ENCODE measurements at places on chromosomes 11 and 22.

GRCh38 chr22:43919106-43919973 lies 4.3 kb upstream of the PNPLA3 start:
- no peak for DNase-seq

- no peak for DNase-seq
Observed at GRCh38 chr22:35065796-35066218, at the start of gene ISX. ISX (plus strand) TSS chr22:35066158; CDS start chr22:35067088, 930 bp downstream.

DNA sequence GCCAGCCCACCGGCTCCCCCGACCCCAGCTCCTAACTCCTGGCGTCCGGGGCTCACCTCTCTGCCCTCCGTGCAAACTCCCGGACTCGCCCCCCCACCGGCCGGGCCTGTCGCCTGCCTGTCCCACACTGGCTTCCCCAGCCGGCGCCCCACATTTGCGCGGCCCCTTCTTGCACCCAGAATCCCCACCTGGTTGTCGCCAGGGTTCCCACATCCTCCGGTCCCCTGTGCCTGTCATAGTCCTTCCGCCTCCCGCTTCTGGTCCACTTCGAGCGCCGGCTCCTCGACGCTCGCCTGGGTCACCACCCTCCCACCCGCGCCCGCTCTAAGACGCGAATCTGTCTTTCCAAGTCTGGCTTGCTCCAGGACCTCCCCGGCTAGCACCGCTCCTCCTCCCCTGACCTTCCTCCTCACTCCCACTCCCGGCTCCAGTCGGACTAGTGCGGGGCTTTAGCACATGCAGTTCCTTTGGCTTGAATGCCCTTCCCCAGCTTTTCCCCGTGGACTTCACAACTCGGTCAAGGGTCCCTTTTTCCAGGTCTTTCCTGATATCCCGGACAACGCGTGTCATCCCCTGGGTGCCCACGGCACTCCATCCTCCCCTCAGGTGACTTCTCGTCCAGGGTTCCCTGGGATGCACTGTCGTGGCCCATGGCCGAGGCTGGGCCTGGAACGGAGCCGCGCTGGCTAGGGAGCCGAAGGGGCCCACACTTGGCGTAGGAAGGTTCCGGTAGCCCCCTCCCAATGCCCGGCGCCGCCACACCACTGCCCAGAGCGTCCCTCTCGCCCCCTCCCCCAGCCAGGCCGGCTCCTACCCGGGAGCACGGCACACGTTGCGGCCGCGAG lies 635 bp downstream of the SCARF2 start:
- peak; percentile 37 for DNase-seq

DNA sequence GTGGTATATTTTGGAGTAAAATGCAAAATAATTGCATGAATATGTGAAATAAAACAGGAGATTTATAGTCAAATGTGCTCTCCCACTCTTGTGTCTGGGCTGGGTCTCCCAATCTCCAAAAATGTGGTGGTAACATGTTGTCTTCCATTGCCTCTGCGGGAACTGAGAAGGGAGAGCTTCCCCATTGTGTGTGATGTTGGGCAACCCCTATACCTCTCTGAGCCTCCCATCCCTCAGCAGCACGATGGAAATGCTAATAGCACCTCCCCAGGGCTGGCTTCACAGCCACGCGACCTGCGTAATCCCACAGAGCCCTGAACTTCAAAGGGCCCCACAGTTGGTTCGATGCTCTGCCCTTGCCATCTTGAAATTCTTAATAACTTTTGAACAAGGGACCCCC lies 72.0 kb downstream of the TP53I11 start:
- no peak for DNase-seq

GRCh38 chr11:116168459-116168787 lies 604.4 kb downstream of the BUD13 start:
- DNase-seq, result no peak

DNA sequence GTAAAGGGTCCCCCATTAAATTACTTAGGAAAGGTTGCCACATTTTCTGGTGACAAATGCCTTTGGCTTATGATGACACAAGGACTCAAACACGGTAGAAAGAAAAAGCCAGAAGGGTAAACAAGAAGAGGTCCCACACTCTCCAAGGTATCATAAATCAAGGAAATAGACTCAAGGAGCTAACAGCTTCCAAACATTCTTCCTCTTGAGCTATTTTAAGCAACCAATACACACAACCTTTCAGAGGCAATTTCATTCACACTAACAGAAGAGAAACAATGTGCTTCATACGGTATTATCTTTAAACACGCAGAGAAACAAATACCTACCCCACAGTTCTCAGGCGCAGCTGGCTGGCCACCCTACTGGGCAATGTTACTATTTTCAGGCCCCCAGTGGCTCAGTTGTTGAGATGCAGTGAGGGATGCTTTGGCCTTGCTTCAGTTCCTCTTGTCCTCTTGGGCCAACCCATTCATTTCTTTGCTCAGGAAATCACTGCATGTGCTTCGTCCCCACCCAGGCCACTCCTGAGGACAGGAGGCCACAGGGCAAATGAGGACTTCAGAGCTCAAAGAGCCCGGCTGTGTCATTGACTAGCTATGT lies 15.8 kb downstream of the ABTB2 start:
- no peak for DNase-seq

GRCh38 chr11:57493507-57494503 lies 21.7 kb downstream of the SLC43A1 start:
- peak; percentile 94 for DNase-seq

DNA sequence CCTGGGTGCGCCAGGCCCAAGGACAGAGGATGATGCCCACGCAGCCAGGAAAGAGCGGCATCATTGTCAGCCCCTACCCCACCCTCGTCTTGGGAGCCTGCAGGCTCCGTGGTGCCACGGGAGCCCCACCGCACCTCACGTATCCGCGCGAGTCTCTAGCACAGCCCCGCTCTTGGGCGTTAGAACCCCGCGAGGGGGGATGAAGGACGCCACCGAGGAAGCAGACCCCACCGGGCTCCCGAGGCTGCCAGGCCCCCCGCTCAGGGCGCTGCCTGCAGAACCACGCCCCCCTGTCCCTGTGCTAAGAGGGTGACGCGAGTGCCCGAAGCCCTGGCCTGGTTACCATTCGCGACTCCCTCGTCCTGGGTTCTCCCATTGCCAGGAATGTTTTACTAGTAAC lies 52.3 kb upstream of the MS4A8 start:
- DNase-seq, result no peak

- no peak for DNase-seq
Observed at GRCh38 chr22:43859176-43859575, 3.1 kb downstream of the SULT4A1 start.

DNA sequence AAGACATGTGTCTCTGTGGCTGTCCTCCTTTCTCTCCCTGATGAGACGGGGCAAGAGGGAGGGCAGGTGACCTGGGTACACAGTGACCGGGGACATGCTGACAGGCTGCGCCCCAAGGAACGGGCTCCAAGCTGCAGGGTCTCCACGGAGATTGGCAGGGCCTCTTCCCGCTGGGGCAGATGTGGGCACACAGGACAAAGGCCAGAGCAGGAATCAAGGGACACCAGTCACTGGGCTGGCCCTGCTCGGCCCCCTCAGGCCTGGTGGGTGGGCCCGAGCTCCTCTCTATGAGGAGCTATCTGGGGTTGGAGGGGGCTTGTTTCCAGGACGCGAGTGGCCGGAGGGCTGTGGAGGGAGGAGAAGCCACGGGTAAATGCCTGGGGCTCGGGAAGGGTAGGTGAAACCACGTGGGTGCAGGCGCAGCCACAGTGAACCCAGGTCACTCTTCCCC lies 11.2 kb downstream of the PNPLA5 start:
- DNase-seq, result peak; percentile 20

DNA sequence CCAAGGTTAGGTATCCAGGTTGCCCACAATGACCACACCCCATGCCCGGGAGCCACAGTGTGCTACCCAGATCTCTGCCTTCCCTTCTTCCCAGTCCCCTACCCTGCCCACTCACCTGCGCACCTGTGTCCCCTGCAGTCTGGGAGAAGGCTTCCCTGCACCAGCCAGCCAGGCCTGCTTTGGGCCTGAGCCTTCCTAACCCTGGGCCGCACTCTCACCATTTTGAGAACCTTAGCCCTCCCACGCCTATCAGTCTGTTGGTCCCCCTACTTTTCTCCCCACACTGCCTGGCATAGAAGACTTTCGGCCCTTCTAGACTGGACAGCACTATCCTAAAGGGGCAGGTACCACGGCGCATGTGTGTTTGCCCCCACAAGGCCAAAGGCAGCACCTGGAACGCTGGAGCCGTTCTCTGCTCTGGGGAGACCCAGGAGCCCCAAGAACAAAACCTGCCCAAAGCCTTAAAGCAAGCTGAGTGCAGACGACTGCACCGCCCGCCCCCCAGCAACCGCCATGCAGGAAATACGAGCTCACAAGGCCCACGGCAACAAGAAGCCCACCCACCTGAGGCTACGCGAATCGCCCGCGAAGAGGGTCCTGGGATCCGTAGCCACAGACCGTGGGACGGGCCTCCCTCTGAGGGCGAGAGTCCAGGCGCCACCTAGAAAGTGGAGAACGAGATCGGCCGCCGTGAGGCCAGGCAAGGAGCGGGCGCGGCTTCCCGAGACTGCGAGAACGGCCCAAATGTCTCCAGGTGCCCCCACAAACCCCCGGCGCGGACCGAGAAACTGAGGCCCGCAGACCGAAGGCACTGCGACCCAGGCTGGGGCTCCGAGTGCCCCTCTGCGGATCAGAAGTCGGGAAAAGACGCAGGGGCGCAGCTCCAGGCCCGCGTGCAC lies 546 bp downstream of the GNB1L start:
- no peak for DNase-seq

DNA sequence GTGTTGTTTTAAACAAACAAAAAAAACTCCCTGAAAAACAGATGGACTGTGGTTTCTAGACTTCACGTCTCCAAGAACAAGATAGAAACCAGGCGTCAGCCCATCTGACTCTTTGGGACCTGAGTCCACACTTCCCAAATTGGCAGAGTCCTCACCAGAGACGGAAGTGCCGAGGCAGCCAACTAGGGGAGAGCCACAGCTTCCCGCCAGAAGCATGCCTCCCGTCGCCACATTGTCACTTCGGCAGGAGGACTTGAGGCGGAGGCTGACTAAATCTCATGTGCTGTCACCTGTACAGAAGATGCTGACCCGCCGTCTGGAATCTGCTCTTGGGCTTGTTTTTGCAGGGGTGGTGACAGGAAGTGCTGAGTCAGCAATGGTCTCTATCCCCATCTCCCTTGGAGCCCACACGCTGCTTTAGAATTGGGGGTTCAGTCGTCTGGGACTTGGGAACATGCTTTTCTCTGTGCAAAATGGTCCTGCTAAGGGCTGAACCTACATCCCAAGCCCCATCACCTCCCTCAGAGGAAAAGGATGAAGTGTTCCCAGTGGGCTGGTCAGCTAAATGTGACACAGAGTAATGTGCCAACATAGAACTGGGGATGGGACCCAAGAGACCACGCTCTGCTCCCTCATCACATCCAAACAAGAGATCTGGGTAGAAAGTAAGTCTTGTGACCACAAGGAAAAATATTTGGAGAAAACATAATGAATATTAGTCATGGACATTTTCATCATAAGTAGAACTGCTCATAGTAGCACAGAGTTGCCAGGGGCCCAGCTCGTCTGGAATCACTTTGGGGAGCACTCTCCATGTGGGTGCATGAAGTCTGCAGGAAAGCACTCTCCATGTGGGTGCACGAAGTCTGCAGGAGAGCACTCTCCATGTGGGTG lies 152.9 kb downstream of the SNX19 start:
- DNase-seq, result no peak

DNA sequence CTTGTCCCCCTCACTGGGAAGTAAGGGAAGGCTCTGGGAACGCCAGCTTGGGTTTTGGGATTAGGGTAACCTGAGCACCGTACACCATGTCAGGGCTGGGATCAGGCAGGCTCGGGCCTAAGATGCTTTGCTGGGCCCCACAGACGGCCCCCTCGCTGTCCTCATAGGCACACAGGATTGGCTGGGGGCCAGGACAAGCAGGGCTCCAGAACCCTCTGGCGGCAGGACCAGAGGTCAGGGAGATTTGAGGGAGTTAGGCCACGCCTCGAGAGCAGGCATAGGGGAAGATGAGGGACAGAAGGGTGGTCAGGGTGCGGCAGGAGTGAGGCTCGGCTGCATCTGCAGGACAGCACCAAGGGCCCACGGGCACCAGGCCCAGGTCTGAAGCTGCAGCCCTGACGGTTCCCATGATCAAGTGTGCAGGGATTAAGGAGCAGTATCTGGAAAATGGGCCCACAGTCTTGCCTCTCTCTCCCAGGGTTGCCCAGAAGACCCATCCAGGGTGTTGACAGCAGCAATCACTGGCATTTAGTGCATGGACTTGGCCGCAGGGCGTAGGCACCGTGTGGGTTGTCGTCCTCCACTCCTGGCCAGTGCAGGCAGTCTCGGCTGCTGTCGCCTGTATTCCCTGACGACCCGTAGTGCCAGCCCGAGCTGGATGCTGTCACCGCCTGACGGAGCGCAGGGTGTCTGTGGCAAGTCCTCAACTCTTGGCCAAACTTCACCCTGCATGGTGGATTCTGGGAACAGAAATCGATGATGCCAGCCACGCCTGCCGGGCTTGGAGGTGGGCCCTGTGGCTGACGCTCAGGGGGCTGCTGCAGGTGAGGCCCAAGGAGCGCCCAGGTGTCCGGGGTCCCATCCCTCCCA lies 15.7 kb upstream of the GNB1L start:
- peak; percentile 26 for DNase-seq

- no peak for DNase-seq
Observed at GRCh38 chr11:44701276-44701675, 25.5 kb upstream of the TSPAN18 start.

GRCh38 chr11:15783619-15784018 lies 572.7 kb downstream of the SOX6 start:
- peak; percentile 47 for DNase-seq

GRCh38 chr22:19522190-19522880 lies 1.9 kb downstream of the CLDN5 start:
- peak; percentile 43 for DNase-seq

DNA sequence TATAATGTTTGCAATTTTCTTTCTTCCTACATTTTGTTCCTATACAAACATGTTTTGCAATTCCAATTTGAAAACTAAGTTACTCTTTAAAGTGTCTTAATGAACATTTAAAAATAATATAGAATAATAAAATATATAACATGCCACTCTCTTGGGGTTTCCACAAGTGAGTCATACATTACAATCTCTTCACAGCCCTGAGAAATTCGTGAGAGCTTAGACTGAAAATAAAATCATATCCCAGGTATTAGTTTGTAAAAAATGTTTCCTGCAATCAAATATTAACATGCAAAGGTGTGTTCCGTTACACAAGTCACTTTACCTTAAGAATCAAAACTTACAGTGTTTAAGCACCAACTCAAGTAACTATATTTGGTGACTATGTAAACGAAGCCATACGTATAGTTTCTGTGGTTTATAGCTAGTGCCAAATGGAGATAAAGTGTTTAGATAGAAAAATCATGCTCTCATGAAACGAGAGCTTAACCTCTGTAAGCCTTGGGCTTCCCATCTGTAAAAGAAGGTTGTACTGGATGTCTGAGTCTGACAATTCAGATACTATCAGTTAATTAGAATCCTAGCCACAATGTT lies 253.6 kb upstream of the ANO3 start:
- no peak for DNase-seq

All from H9 (cell line).